ENCODE measurements at places on chromosomes 1 and 21.

GRCh38 chr21:33247599-33247998 is 17.9 kb downstream of the IFNAR2 start:
- DNase-seq: no peak

DNA sequence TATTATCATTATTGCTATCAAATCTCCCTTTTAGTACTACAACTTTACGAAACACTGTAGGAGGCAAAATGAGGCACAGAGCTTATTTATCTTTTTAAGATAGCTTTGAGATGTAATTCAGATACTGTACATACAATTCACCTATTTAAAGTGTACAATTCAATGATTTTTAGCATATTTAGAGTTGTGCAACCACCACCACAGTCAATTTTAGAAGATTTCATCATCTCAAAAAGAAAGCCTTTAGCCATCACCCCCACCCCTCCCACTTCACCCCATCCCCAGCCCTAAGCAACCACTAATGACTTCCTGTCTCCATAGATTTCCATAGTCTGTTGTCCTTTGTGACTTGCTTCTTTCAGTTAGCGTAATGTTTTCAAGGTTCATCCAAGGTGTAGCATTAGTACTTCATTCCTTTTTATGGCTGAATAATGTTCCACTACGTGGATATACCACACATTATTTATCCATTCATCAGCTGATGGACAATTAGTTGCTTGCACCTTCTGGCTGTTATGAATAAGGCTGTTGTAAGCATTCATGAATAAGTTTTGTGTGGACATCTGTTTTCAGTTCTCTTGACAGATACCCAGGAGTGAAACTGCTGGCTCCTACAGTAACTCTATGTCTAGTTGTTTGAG is 9.4 kb upstream of the CAPN9 start:
- no peak for DNase-seq

DNA sequence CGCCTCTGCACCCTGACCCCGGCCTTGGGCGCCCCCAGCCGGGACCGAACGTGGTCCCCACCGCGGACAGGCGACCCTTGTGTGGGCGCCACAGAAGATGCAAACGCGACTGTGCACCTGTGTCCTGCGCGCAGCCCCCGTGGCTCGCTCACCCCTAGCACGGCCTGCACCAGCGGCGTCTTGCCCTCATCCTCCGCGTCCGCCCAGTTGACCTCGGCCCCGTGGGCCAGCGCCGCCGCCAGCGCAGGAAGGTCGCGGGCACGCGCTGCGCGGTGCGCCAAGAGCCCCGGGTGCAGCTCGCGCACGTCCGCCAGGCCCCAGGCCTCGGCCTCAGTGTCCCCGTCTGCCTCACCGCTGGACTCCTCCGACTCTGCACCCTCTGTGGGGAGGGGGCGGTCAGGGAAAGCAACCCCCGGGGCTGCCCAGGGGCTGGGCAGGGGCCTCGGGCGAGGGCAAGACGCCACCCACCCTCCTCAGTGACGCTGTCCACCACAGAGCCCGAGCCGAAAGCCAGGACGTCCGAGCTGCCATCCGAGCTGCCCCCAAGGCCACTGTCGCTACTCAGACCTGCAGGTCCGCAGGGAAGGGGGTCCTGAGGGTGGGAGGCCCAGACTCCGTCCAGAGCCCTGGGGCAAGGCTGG is 13.4 kb downstream of the ACAP3 start:
- DNase-seq: no peak

DNA sequence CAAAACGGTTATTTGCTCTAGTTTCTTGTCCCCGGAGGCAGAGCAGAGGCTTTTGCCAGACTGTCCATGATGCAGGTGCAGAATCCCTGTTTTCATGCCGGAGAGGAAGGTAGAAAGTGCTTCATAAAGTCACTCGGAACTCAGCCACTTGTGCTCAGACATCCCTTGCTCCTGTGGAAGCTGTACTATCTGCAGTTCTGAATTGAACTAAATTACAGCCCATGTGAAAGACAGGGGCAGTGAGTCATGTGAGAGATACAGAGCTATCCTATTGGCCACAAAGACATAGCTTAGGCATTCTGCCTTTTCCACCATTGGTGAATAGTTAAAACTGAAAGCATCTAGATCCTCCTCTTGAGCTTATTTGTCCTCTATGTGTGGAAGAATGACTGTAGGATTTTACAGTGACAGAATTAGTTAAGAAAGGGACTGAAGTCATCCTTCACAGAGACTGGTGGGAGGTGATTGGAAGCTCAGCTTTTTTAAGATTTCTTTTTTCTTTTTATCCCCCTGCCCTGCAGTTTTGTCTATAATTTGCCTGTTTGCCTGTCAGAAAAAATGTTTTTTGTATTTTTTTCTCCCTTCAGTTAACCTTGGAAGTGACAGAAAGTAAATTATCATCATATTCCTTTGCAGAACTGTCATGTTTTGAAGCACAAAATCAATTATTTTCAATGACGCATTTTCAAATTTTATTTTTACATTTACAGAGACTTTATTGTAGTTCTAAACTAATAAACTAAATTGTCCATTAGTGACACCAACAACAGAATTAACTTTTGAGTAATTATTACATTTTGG is 298.6 kb downstream of the PTPRC start:
- DNase-seq: peak; percentile 68

DNA sequence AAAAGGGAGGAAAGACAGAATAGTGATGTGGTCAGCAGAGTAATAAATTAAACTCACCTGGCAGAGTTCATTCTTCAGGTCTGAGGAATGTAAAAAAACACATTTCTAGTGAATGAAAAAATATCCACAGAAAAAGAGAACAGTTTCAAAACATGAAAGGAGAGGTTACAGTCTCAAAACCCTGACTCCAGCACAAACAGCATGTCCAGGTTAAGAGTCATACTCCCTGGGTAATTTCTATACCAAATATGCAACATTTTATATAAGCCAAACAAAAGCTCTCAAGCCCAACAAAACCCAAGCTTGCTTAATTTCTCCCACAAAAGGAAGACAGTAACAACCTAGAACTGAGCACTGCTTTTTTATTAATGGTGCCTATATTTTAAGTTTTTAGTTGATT is 173.0 kb downstream of the NTMT2 start:
- no peak for DNase-seq

GRCh38 chr1:96338622-96339021 is 383.0 kb upstream of the PTBP2 start:
- no peak for DNase-seq

- no peak for DNase-seq
Measured at GRCh38 chr21:43971201-43971991, 40.7 kb upstream of the TRAPPC10 start.

DNA sequence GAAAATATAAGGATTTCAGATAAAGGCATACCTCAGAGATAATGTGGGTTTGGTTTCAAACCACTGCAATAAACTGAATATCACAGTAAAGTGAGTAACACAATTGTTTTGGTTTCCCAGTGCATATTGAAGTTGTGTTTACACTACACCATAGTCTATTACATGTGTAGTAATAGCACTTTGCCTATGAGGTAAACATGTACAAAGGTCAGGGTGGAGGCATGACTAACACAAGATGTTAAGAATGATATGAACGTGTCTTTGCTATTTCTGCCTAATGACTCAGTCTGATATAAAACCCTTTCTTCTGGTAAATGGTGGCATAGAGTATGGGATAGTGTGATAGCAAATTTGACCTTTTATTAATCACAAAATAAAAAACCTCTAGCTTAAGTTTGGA is 621.5 kb upstream of the ADGRL2 start:
- peak; percentile 94 for DNase-seq

- DNase-seq: no peak
Measured at GRCh38 chr1:233019083-233019482, 68.7 kb downstream of the NTPCR start.

DNA sequence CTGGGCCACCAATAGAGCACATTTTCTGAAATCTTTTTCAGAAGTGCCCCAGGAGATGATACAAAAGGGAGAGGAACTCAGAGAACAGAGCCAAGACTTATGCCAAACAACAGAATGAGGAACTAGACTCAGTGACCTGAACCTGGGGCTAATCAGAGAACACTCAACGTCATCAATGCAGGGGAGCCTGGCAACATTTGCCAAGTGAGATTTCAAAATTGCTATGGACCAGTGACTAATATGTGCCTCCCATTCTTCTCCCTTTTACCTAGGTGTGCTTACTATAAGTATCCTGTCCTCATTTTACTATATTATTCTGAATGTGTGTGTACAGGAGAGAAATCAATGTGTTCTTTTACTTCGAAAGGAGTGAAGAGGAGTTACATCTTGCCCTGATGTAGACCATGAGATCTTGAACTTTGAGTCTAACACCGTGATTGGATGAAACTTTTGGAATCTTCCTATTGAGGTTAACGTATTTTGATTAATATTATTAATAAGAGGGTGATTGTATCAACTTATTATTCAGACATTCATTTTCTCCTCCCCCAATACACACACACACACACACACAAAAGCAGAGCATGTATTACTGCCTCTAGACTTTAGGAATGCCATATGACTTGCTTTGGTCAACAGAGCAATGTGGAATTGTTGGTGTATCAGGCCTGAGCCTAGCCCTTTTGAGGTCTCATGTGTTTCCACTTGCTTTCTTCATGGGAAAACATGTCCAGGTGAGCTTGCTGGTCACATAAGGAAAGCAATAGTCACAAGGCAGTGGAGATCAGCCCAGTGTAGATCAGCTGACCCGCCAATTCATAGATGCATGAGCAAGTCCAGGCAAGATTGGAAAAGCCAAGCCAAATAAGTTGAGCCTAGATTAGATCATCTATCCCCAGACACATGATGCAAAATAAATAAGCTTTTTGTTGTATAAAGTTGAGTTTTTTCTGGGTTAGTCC is 80.3 kb upstream of the ETS2 start:
- peak; percentile 98 for DNase-seq

GRCh38 chr1:194068446-194069167 is 882.2 kb upstream of the B3GALT2 start:
- no peak for DNase-seq

DNA sequence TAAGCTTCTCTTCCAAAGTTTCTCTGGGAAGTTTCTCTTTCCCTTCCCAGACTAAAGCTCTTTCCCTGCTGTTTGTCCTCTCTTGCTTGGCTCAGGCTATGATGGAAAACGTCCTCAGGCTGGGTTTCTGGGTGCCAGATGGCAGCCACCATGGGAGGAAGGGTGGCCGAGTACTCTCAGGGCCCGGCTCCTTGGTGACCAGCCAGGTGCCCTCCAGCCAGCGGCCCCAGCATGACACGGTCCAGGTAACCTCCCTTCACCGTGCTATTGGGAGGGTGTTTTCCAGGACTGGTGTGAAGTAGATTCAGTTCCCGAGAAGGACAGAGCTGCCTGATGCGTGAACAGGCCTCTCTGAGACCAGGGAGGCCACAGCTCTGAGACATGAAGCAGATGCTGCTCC is 60.3 kb downstream of the KIF26B start:
- DNase-seq: no peak

- DNase-seq: no peak
Measured at GRCh38 chr21:36059823-36060158, 535 bp downstream of the SETD4 start.

DNA sequence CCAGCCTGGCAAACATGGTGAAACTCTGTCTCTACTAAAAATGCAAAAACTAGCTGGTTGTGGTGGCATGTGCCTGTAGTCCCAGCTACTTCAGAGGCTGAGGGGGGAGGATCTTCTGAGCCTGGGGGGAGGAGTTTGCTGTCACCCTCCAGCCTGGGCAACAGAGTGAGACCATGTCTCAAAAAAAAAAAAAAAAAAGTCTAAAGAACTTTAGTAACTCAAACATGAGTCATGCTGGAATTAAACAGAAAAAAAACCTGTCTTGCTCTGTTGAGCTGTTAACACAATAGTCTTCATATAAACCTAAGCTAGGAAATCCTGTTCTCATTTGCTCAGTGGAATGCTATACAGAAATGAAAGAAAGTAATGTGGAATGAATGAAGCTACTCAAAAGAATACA is 16.7 kb upstream of the DISP1 start:
- no peak for DNase-seq

DNA sequence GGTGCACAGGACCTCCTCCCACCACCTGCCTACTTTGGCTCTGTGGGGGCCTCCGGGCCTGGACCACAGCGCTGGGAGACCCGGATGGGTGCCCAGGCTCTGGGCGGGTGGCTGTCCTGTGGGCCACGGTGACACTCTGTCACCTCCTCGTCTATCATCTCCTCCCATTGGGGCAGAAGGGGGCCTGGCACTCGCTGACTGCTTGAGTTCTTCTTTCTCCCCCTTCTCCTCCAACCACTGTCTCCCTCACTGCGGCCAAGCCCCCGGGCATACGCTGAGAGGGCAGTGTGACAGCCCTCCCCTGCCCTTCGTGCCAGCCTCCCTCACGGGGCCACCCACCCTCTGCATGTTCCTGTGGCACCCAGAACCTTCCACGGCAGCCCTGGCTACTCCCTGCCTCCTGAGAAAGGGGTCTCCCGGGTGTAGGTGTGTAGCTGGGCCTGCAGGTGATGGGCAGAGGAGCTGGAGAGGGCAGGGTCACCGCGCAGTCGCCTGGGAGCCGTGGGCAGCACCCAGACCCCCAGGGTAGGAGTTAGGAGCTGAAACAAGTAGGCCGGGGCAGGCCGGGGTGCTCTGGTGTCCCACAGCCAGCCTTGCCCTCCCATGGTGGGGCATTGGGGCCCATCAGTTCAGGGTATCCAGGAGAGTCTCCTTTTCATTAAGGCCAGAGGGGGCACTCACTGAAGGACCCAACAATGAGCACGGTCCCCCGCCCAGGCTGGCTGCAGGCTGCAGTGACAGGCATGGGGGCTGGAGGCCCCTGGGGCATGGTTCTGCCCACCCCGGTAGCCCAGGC is 9.2 kb upstream of the ARF1 start:
- no peak for DNase-seq

DNA sequence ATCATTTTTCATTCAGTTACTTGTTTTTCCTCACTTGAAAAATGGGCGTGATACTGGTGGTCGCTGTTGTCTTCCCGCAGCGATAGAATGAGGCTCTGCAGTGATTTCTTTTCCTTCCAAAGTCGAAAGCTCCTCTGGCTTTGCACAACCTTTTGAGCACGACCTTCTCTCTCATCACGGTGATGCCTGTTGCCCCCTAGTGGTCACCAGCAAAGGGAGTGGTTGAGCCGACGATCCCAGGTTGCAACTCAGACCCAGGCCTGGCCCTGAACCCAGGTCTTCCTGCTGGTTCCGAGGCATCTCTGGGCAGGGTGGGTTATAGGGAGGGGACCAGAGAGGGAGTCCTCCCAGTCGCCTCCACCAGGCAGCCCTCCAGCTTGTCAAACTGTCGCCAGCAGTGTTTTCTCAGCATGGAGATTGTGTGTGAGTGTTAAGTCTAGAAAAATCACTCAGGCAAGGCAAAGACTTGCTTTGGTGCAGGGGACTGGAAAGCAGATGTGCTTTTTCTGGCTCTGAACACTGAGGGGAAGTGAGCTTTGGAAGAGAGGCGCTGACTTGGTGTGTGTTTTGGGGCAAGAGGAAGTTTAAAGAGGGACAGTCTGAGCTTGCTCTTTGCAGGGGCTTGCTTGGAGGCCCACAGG is 285.3 kb downstream of the CAMTA1 start:
- no peak for DNase-seq

- DNase-seq: no peak
Measured at GRCh38 chr1:11559591-11559970, 80.6 kb downstream of the DISP3 start.

- DNase-seq: no peak
Measured at GRCh38 chr1:38784452-38785284, 74.9 kb downstream of the RRAGC start.
